ENCODE measurements at places on chromosomes 7 and 10. TPM values are rescaled to one million over a fixed set of nuclear protein-coding genes. Genes with fewer than 3 reads are reported as not detected.

NSMCE4A gene
- 33.9 TPM for total RNA-seq

GRCh38 chr7:86953653-86954336, 105.7 kb downstream of the ELAPOR2 start:
- no peak for ATAC-seq

DNA sequence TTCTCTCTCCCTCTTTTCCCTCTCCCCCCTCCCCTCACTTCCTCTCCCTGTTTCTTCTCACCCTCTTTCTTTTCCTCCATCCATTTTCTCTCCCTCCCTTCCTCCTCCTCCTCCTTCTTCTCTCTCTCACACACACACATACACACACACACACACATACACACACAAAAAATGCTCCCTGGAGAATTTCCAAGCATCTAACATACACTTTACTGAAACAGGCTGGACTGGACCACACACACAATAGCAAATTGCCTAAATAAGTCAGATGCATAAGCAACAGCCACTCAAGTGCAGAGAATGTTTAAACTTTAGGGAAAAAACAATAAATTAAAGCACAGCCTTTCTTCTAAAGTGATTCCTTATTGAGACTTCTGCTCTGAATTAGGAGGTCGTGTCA, 267.7 kb downstream of the FGFR2 start:
- ATAC-seq: no peak

SLC13A1 gene
- total RNA-seq: not detected

DNA sequence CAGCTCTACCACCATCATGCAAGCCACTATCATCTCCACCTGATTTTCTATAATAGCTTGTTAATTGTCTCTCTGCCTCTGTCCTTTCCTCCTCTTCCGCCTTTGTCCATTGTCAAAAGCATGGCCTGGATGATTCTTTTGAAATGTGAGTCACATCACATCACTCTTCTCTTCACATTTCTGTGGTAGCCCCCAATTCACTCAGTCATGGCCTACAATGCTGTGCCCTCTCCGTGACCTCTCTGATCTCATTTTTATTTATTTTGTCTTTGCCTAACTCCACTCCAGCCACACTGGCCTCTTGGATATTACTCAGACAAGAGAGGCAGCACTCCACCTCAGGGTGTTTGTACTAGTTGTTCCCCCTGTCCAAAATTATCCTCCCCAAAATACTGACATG, 4.9 kb upstream of the ABCB4 start:
- ATAC-seq: no peak

PNLIP gene
- total RNA-seq: not detected

IMPDH1 gene
- total RNA-seq: 38.5 TPM

UTF1 gene
- not detected for total RNA-seq

OR6B1 gene
- total RNA-seq: not detected

DNA sequence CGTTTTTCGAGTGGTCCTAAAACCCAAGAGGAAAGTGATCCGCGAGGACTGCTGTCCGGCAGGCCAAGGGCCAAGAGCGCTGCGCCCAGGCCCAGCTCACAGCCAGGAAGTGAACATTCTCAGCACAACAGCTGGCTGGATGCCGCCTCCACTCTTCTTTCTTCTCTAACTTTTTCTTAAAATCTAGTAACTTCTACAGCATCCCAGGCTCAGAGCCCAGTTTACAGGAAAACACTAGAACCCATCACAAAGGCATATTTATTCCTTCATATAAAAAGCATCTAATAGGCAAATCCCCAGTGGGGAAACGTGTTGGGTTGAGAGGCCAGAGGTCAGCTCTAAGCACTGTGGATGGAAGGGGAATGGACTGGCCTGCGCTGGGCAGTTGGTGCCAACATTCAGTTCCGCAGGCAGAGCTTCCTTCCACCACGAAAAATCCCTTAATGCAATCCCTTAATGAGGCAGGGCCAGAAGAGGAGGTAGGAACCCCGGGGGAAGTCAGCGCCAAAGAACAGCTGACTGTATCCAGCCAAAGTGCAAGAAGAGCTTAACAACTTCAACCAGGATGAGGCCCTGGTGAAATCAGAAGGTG, 74.8 kb downstream of the ZRANB1 start:
- no peak for ATAC-seq

- ATAC-seq: no peak
Measured at GRCh38 chr7:65972976-65973375, 9.0 kb downstream of the GUSB start.

TNRC18 gene
- total RNA-seq: 26.2 TPM

- no peak for ATAC-seq
Measured at GRCh38 chr10:45280113-45280760, 35.2 kb downstream of the OR13A1 start.

DENND11 gene
- 6.9 TPM for total RNA-seq

GRCh38 chr7:130975731-130976130, 241.7 kb upstream of the KLF14 start:
- no peak for ATAC-seq

DNA sequence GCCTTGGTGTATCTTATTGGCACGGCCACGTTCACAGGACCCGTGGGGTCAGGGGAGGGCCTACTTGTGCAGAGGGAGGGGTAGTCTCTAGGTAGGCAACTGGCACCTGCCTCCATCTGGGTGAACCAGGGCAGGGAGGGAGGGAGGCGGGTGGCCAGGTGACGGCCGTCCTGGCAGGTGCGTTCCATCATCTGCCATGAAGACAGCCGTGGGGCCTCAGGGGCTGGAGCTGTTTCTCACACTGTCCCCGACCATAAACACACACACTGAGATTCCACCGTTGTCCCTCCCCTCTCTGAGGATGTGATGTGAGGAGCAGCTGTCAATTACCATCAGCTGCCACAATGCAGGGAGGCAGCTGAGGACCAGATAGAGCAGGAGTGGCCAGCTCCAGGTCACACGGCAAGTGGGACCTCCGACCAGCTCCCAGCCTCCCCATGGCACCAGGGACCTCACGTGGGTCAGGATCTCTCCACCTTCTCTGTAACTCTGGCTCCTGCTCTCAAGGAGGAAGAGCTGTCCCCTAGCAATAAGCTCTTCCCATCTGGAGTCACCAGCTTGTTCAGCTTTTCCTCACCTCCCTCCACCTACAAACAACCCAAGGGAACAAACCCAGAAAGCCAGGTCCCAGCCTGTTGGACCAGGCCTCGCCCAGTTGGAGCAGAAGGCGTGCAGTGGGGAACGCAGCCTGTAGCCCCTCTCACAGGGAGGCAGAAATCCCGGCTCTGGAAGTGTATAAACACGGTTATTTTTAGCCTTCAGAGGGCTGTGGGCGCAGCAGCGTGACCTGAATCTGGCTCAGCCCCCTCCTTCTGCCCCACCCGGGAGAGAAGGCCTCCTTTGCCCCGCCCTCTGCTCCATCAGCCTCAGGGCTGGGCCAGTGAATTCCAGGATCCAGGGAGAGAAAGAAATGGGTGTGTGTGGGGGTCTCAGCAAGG, 33.1 kb downstream of the ZMIZ1 start:
- peak; percentile 27 for ATAC-seq

KCNH2 gene
- 0.20 TPM for total RNA-seq

- ATAC-seq: no peak
Measured at GRCh38 chr7:28779954-28780353, 178.2 kb downstream of the TRIL start.

Data from esophagus mucosa (tissue), 1 donor.